Stimulated activated CD4-positive, alpha-beta T cell treated with anti-CD3 and anti-CD28 coated beads, Interleukin-2, amount 100 ng/mL, for 4 hours (primary cell): ENCODE measurements at places on chromosomes 16 and 17.
A peak's percentile ranks its signal among the peaks of the same experiment; 100 is the strongest.

DNA sequence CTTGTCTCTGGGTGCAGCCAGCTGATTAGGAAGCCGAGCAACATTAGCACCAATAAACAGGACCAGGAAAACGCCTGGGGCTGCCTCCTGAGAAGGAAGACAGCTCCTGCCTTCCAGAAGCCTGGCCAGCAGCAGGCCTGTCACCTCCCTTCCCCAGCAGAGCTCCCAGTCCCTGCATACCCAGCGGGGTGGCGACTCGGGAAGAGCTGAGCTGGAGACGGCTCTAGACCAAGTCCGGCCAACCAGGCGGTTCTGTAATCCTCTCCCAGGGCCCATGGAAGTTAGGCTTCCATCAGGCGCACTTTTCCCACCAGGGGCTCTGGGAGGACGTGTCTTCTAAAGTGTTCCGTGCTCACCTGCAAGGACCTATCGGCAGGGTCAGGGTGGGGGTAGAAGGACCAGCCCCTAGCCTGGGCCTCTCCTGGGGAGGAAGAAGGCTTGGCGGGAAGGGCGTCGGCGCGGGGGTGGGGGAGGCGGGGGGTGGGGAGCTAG is 12.0 kb upstream of the CLUH start:
- no peak for DNase-seq

DNA sequence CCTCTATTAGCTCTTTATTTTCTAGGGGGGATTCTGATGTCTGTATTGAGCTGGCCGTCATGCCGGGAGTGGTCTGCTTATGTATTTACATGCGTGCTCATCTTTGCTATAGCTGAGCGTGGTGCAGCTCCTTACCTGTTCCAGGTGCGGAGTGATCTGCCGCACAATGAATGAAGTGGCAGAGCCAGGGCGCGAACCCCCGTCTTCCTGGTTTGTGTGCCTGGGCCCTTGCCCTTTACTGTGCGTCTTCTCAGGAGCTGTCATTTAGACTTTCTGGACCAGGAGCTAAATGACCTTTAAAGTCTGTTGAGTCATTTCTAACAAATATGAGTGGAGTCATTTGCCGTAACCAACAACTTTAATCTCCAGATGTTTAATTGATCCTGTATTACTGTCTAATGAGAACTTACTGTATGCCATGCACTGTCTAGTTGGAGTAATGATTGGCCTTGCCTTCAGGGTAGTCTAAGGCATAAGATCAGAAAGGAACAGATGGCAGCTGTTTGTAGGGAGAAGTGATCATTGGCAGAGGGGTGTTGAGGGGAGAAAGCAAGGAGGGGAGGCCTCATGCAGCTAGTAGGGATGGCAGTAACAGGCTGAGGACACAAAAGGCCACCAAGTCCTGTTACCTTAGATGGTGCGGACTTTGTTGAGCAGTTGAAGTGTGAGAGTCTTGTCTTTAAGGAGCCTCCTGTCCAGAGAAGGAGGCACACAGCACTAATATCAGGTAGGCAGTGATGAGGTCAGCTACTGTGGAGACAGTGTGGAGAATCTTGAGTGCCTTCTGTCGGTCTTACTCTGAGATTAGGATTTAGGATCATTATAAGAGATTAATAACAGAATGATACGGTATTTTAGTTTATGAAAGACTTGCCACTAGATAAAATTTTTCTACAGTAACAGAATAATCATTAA is 53.9 kb downstream of the USP10 start:
- DNase-seq, result no peak

DNA sequence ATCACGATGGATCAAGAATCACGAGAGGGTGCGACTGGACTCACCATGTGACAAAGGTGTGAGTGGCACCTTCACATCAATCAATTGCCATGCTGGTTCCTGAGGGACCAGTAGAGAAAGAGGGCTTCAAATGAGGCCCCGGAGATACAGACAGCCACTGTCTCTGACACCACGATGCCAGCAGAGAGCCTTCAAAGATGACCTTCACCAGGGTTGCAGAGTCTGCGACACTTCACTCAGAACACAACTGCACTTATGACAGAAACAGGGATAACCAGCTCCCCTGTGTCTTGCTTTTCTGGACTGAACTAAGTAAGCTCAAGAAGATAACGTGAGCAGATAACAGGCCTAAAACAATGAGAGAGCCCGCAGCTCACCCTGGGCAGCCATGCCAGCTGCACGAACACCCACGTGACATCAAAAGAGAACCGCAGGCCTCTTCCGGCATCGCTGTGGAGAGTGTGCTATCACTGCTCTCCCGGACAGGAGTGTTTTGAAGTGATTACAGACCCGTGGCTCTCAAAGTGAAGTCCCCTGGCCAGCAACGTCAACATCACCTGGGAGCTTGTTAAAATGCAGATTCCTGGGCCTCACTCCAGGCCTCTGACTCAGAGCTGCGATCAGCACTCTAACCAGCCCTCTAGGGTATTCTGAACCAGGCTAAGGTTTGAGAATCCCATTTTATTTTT is 36.4 kb downstream of the KLHDC4 start:
- DNase-seq, result no peak

GRCh38 chr16:75254359-75254837 is 3.0 kb upstream of the BCAR1 start:
- DNase-seq, result no peak

GRCh38 chr16:27202923-27203506 is 311 bp upstream of the KDM8 start:
- DNase-seq, result peak; percentile 82

DNA sequence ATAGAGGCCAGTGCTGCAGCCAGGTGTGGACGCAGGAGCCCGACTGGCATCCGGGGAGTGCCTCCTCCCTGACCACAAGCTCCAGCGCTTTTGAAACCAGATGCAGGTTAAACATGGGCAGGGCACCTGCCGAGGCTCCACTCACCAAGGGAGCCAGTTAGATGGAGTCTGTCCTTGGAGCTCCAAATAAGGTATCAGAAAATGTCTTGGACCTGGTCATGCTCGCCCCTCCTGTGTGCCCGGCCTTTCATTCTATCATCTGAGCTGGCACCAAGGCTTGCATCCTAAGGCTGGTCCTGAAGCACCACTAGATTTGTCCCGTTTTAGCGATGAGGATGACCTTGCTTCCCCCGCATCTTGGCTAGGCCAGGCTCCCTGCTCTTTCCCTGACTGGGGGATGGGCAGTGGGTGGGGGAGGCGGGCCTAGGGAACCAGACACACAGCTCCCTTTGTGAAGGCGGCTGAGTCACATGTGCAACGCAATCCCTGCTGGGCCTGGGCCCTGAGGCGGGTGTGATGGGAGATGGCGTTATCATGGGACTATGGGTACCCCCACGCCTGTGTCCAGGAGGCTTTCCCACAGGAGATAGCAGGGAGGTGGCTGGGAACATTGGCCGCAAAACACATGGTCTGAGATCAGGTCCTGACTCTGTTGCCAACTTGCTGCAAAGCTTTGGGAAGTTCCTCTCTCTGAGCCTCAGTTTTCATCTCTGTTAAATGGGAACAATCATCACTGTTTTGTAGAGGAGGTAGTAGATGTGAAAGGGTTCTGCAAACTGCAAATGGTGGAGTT is 5.0 kb upstream of the ADGRG1 start:
- DNase-seq, result no peak

DNA sequence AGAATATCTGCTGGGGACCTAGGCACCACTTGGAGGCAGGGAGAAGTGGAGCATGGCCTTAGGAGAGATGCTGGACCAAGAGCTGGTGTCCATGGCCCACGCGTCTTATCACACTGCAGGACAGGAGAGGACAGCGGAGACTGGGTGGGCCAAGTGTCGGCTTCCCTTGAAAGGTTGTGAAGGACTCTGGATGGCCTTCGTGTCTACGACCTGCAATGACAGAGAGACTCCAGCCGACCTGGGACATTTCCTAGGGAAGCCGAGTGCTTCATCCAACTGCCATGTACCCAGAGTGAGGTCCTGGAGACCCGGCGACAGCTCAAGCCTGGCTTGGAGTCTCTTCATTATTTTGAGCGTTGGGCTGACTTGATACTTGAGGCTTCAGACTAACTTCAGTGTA is 20.5 kb downstream of the C1QTNF1 start:
- no peak for DNase-seq

GRCh38 chr16:53453928-53454327 is 19.7 kb downstream of the RBL2 start:
- DNase-seq, result no peak

DNA sequence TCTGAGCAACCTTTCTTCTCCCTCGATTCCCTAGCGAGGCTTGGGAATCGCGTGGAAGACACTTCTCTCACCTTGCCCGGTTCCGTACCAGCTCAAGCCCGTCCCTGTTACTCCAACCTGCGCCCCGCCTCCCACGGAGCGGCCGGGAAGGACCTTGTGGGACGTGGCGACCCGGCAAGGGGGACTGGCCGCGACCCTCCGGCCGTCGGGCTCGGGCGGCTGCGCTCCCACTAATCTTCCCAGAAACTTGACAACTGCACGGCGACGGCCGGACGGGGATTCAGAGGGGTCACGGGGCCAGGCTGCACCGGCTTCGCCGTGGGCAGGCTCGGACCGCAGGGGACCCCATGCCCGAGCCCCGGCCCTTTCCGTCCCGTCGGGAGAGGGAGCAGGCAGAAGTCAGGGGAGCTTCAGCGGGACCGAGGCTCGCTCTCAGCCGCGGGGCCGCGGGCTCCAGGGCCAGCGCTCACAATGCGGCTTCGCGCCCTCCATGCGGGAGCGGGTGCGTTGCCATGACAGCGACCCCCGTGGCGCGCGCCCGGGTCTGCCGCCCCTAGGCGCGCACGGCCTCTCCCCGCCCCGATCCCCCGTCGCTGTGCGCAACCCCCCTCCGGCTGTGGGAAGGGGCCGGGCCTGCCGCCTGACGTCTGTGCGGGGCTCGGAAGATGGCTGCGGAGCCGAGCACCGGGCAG is at the start of gene SGSM2:
SGSM2 (plus strand) TSS at position 650 of the 692 bp plus-strand sequence. CDS start 188 bp downstream, outside the sequence.
- peak; percentile 60 for DNase-seq

DNA sequence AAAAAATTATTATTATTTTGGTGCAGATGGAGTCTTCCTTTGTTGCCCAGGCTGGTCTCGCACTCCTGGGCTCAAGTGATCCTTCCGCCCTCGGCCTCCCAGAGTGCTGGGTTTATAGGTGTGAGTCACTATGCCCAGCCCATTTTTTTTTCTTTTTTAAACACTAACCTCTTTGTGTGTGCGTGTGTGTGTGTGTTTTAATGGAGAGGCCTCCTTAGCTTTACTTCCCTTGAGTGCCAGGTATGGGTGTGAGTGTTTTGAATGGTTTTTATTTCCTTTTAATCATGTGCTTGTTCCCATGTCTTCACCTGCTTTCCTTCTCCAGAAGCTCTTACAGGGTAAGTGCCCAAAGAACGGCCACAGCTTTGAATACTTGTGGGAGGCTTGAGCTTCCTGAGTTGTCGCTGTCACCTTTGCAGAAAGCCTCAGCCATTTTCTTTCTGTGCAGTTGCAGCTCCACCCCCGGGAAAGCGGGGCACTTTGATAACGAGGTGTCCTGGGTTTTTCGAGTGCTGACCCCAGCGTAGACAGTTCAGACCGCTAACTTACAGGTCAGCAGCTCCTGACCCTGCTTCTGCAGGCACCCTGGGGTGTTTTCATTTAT is 22.6 kb downstream of the AKAP1 start:
- DNase-seq, result no peak

GRCh38 chr16:54938212-54939028 is 7.8 kb downstream of the IRX5 start:
- no peak for DNase-seq

GRCh38 chr16:47916266-47916665 is 239.5 kb downstream of the ABCC12 start:
- no peak for DNase-seq

GRCh38 chr17:9468532-9468931 is 107.1 kb downstream of the STX8 start:
- no peak for DNase-seq
